ENCODE measurements at places on chromosomes 5 and 9. TPM values are rescaled to one million over a fixed set of nuclear protein-coding genes. Genes with fewer than 3 reads are reported as not detected.

Gene P4HA2
- 15.8 TPM for total RNA-seq

Gene IL13
- not detected for total RNA-seq

Gene IL9
- total RNA-seq = not detected

DNA sequence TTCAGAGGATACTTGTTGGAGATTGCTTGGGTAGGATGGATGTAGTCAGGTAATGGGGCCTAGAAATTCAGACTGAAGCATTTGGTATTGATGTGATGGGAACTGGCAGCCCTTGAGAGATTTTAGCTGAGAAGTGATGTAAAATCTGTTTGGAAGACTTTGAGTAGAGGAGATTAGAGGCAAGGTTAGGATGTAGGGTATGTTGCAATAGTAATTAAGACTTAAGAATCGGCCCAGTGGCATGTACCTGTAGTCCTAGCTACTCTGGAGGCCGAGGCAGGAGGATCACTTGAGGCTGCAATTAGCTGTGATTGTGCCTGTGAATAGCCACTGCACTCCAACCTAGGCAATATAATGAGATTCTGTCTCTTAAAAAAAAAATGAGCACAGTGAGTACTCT, 6.7 kb downstream of the NSD1 start:
- no peak for DNase-seq

DNA sequence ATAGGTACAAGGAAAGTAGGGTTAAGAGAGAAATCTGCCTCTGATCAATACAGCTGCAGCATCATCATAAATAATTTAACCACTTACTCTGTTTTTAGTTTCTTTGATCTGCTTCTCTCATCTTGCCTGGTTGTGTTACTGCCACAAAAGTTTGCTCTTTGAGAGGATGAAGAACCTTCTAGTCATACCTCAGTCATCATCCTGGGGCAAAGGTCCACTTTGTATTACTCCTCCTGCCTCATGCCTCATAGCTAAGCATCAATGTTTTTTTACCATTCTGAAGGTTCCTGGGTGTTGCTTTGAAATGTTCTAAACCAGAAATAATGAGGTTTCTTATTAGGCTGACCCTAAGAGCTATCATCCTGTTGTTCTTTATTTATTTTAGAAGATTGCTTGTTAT, 17.1 kb upstream of the TRIM36 start:
- no peak for DNase-seq

GRCh38 chr5:150515446-150515845, 7.5 kb downstream of the NDST1 start:
- no peak for DNase-seq

DNA sequence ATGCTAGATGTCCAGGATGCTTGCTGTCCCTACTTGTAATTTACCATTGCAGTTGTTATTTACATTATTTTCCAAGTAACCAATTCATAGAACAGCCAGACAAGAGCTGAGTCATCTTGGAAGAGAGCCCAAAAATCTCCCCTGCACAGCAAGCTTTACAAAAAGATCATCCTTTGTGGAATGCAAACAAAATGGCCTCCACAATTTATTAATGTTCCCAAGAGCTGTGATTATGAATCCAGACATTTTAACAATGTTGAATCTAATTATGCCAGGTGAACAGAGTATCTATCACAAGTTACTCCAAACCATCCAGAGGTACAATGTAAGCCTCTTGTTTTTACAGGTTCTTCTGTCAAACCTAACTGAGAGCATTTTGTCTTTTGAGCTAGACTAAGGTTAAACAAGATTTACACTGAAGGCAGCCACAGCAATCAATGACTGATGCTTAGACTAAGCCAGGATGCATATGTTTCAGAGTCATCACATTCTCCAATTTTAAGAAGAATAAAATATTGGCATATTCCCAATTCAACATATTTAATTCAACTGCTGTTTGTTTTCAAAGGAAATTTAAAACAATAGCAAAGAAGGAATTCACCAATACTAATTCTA, 95.3 kb upstream of the SLC12A2 start:
- no peak for DNase-seq

GRCh38 chr5:14040542-14040941, 96.1 kb upstream of the DNAH5 start:
- no peak for DNase-seq

GRCh38 chr9:385818-386398, 171.2 kb downstream of the DOCK8 start:
- DNase-seq = no peak

GRCh38 chr9:75047506-75047905, 19.4 kb upstream of the CARNMT1 start:
- no peak for DNase-seq

- no peak for DNase-seq
These were observed 240.5 kb upstream of the TUT7 start for GRCh38 chr9:86594724-86595123.

DNA sequence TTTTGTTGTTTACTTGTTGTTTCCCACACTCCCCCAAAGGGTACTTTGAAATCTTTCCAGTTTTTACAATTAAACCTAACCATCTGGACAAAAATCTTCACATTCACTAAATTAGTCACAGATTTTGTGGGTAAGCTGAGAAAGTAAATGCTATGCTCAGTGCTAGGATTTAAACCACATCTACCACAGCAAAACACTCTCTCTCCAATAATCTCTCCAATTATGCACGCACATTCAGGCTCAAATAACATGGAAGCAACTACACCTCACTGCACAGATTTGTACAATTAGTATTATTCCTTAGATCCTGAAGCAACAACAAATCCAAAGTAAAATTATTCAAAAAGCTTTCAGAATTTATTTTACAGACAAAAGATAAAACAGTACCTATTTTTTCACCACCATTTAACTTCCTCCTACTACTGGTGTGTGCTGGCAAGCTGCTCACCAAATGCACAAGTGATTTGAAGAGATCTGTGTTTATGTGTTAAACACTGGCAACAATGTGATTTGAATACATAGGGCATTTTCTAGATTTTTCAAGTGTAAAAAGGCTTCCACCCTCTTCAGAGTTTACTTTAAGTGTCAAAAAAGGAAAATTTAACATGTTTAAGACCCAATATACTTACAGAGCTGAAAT, 16.6 kb downstream of the ZNF608 start:
- DNase-seq = no peak

GRCh38 chr5:173412566-173412965, 84.4 kb upstream of the STC2 start:
- DNase-seq = no peak

GRCh38 chr9:115327436-115328122, 209.6 kb upstream of the TNC start:
- DNase-seq = no peak

DNA sequence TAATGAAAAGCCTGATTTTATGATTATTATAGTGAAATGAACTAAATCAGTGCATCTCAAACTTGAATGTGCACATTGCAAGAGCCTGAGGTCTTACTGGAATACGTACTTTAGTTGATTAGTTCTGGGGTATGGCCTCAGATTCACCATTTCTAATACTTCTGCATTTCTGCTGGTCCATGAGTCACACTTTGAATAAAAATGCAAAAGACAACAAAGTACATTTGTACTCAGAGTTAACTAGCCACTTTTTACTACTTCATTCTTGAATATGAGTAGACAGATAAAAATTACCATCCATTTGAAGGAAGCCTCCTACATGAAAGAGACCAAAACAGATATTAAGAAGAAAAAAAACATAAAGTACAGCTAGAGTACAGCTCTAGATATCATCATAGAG, 27.1 kb upstream of the PRR16 start:
- DNase-seq = no peak

- DNase-seq = no peak
These were observed 9.6 kb downstream of the FGF1 start for GRCh38 chr5:142676318-142676717.

DNA sequence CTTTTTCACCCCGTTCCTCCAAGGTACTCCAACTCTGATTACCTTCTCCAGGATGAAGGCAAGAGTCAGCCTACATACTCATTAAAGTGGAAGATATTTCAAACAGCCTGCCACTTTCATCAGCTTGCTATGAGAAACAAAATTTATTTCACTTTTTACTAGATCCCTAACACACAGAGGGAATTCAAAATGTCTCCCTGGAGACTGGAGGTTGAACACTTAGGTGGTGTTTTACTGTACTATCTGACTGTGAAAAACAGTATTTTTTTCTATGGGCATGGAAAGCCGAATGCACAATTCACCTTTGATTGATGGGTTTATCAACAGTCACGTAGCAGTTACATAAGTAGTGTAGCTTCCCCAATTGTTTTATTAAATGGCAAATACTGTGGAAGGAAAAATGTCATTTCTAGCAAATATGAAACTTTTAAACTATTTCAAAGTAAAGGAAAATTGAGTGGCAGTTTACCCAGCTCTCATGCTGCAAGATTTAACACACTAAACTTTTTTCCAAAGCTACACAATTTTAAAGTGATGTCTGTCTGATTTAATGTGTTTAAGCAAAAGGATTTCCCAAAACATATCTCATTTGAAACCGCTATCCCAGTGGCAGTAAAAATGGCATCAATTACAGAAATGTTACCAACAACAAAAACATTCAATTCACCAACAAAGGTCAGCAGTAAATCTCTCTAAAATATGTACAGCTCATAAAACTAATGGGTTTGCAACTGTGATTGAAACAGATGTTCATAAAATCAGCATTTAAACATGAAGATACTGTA, 125.0 kb upstream of the TLE4 start:
- DNase-seq = no peak

DNA sequence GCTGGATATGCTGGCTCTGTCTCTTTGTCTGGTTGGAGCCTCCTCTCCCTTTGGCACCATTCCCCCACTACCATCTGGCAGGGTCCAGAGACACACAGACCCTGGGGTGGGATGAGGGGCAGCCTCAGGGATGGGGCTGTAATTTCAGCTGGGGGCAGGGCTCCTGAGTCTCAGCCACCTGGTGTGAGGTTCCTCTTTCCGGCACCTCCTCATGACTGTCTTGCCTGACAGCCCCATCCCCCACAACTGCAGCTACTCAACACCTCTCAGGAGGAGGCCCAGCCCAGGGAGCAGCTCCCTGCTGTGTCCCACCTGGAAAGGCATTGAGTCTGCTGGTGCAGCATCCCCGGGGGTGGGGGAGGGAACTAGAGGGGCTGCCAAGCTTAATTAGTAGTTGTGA, 11.7 kb upstream of the RPS14 start:
- DNase-seq = no peak

GRCh38 chr5:172868924-172869591, 35.0 kb downstream of the ERGIC1 start:
- no peak for DNase-seq
